Heart left ventricle (tissue), 16 donors: ENCODE measurements at places on chromosomes 6 and 20. TPM values are rescaled to one million over a fixed set of nuclear protein-coding genes. Genes with fewer than 3 reads are reported as not detected.

DNA sequence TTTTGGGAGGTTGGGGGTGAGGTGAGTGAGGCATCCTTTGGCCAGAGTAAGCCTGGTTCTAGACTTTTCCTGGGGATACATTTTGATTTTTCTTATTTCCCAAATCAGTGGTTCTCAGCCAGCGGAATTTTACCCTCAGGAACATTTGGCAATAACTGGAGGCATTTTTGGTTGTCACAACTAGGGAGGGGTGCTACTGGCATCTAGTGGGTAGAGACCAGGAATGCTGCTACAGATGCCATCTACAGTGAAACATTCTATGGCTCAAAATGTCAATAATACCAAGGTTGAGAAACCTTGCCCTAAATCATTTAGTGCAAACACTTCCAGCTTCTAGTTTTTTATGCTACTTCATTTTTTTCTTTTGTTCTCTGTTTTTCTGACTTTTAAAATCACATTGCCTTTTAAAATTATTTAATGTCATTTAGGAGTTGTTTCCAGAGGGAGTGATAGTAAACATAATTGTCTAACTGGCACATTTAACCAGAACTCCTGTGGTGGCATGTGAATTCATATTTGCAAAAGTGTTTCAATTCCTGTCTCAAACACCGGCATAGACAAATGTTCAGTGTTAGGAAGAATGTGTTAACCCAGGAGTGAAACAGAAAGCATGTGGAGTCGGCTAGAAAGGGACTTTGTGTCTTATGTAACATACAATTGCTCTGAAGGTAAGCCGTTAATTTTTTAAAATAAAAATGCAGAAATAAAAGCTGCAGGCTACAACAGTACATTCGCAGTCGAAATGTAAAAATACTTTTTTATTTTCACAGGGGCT lies 59.0 kb downstream of the QRSL1 start:
- H3K27me3 ChIP-seq: no peaks in the 10 kb centered on the region
- DNase-seq: no peak
- H3K27ac ChIP-seq: no peak overlapping the region
- no peaks in the 10 kb centered on the region for H3K4me1 ChIP-seq
- H3K4me3 ChIP-seq: no peak overlapping the region

- H3K27ac ChIP-seq: no peak overlapping the region
- H3K4me1 ChIP-seq: no peaks in the 10 kb centered on the region
- no peaks in the 10 kb centered on the region for H3K36me3 ChIP-seq
- DNase-seq: no peak
- no peaks in the 10 kb centered on the region for H3K27me3 ChIP-seq
These were observed 28.6 kb upstream of the SPO11 start for GRCh38 chr20:57301026-57301425.

DNA sequence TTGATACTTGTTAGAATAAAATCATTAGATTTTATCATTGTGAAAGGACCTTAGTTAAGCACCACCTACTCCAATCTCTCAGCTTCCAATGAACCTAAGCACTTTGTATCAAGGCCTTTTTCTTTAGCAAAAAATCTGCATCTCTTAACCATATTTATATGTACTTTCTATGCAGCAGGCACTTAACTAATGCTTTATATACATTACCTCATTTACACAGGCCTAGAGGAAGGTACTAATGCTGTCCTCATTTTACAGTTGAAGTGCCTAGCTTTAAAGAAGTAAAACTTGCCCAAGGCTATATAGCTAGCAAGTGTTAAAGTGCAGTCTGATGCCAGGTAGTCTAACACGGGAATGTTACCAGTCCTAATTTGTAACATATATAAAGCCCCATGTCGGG lies 14.0 kb downstream of the MAP3K7 start:
- H3K4me3 ChIP-seq: no peak overlapping the region
- no peaks in the 10 kb centered on the region for H3K27me3 ChIP-seq
- H3K4me1 ChIP-seq: peaks cover 12% of the 10 kb centered on the region
- no peak for DNase-seq
- H3K27ac ChIP-seq: no peak overlapping the region

DNA sequence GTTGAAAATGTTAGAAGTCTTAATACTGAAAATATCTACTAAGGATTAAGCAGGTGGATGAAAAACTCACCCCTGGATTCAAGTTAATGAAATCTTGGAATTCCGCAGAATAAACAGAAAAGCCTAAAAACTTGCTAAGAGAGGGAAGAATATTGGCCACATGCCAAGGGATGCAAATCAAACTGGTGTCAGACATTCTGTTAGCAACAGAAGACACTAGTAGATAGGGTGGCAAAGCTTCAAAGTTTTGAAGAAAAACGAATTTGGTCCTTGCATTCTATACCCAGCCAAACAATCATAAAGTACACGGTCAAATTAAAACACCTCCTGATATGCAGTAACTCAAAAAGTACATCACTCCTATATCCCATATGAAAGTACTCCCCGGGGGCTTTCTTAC lies 77.1 kb upstream of the ADTRP start:
- H3K27ac ChIP-seq: no peak overlapping the region
- peaks cover 4% of the 10 kb centered on the region for H3K4me1 ChIP-seq
- H3K36me3 ChIP-seq: no peaks in the 10 kb centered on the region
- DNase-seq: no peak
- H3K27me3 ChIP-seq: no peaks in the 10 kb centered on the region

- no peaks in the 10 kb centered on the region for H3K4me1 ChIP-seq
- H3K27me3 ChIP-seq: no peaks in the 10 kb centered on the region
- no peak overlapping the region for H3K27ac ChIP-seq
- H3K36me3 ChIP-seq: no peaks in the 10 kb centered on the region
- no peak for DNase-seq
- no peak overlapping the region for H3K4me3 ChIP-seq
These were observed 96.2 kb upstream of the EYS start for GRCh38 chr6:65803186-65803585.

Gene NKX2-4
- total RNA-seq: not detected

Gene CBLN4
- not detected for total RNA-seq

Gene SIRPB1
- 2.1 TPM for total RNA-seq

Gene SNAI1
- total RNA-seq: 1.2 TPM
